ENCODE measurements at places on chromosomes 7 and 10.

- DNase-seq: no peak
Measured at GRCh38 chr7:74453322-74454011, at the start of gene GTF2IRD1. Gene GTF2IRD1, plus strand, starts transcription at chr7:74453906. Its CDS starts 54,175 bp downstream, at chr7:74508081.

GRCh38 chr7:137981175-137981574 is 20.7 kb downstream of the CREB3L2 start:
- DNase-seq: no peak

GRCh38 chr10:69696073-69696731 is 66.2 kb downstream of the FAM241B start:
- no peak for DNase-seq

- no peak for DNase-seq
Measured at GRCh38 chr10:79976999-79977398, 28.1 kb upstream of the SFTPD start.

- no peak for DNase-seq
Measured at GRCh38 chr7:131161103-131161502, 166.6 kb upstream of the MKLN1 start.

DNA sequence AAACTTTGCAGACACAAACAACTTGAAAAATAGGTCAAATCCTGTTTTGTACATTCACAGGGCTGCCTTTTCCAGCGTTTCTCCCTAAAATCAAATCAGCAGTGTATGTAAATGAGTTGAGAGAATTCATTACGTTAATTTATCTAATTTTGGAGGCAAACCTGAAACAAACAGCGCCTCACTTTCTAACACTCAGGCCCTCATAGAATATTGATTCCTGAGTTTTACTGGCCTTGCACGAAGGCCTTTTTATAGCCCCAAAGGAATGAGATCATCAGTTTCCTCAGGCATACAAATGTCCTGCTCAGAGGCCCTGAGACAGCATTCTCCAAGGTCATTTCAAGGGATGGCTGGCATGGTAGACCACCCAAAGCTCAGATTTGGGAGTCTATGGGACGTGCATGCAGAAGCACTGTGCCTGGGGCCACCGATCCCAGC is 131.7 kb upstream of the CHST15 start:
- DNase-seq: no peak

- no peak for DNase-seq
Measured at GRCh38 chr10:13567030-13567429, 19.7 kb upstream of the PRPF18 start.

DNA sequence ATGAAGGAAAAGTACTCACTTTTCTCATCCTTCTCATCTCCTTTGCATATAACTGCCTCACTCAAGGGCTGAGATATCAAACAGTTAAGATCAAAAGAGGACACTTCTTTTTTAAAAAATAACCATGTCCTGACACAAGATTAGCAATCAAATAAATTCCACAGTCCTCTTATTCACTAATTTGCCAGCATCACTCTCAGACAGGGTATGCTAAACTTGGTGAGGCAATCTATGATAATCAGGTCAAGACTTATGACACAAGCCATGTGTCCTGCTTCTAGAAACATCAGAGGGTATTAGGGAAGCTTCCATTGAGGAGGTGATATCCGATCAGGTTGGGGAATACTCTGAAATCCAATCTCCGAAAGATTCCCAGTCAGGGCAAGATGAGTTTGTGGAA is 10.4 kb downstream of the PANK1 start:
- DNase-seq: no peak

DNA sequence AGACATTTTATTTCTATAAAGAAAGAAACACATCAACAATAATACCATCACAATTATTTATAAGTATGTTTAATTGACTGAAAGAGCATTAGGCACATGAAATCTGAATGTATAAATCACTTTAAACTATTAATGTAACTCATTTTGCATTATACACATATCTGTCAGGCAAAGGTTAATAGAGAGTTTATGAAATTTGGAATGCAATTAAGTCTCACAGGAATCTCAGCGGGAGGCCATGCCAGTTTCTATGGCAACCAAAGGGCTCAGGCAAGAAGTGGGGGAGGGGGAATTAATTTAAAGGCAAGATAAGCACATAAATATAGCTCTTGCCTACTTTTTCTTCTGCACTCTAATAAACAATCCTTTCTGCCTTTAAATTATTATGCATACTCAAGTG is 152.6 kb downstream of the SLC16A9 start:
- DNase-seq: no peak

DNA sequence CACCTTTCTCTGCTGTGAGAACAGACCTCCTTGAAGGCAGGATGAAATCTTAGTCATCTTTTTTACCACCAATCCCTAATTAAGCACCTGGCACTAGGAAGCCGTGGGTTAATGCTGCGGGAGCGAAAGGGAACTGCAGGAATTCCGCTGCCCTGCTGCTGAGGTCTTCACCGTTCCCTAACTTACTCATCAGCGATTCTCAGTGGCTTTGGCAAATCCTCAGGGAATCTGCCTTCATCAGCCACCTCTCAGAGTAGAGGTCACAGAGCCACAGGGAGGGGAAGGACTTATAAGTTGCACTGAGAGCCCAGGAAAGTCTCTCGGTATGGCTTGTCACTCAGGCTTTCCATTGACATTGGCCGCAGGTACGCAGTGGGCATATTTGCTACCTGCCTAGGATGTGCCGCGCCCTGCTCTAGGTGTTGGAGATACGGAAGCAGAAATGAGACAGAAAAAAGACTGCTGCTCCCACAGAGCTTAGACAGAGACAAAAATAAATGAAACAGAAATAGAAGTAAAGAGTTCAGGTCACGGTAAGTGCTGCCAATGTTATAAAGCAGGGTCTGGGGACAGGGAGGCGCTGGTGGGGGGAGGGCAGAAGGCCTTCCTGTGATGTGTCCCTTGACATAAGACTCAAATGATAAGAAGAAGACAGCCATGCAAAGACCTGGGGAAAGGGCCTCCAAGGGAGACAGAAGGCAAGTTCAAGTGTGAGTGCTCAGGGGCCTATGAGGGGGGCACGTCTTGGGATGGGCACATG is 72.6 kb upstream of the OPALIN start:
- DNase-seq: no peak

- DNase-seq: no peak
Measured at GRCh38 chr7:117285826-117286225, 37.0 kb downstream of the WNT2 start.

GRCh38 chr7:139118805-139119485 is 9.4 kb upstream of the ZC3HAV1 start:
- no peak for DNase-seq

DNA sequence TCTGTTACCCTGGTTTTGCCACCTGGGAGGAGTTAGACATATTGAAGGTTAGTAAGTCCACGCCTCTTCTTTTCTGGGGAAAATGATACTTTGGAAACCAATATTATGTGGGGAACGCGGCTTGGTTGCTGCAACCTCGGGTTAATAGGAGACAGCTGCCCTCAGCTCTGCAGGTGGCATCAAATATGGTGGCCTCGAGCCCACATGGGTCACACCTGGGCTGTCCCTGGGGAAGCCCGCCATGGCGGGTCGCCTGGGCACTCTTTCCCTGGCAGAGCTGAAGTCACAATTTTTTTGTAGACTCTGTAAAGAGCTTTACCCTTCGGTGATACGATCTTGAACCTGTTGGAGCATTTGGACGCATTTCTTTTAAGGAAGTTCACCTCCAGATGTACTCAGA is 2.5 kb downstream of the PFKP start:
- no peak for DNase-seq

- DNase-seq: no peak
Measured at GRCh38 chr7:106936236-106936635, 71.2 kb downstream of the PIK3CG start.

GRCh38 chr10:77973276-77973675 is 46.7 kb upstream of the DLG5 start:
- no peak for DNase-seq

- DNase-seq: no peak
Measured at GRCh38 chr7:149237502-149237901, 1.9 kb upstream of the ZNF212 start.

GRCh38 chr7:129343099-129343700 is 91.0 kb upstream of the STRIP2 start:
- no peak for DNase-seq

GRCh38 chr10:97852840-97853405 is 3.3 kb downstream of the GOLGA7B start:
- no peak for DNase-seq
